ENCODE measurements at places on chromosomes 7 and 10. TPM values are rescaled to one million over a fixed set of nuclear protein-coding genes. Genes with fewer than 3 reads are reported as not detected.

Gene USP54
- total RNA-seq, result 9.9 TPM

Gene OR2A42
- total RNA-seq, result not detected

Gene ADGRA1
- not detected for total RNA-seq

Gene PIK3AP1
- total RNA-seq, result 0.17 TPM

GRCh38 chr10:124707551-124707950 lies 36.6 kb downstream of the FAM53B start:
- no peak for DNase-seq

DNA sequence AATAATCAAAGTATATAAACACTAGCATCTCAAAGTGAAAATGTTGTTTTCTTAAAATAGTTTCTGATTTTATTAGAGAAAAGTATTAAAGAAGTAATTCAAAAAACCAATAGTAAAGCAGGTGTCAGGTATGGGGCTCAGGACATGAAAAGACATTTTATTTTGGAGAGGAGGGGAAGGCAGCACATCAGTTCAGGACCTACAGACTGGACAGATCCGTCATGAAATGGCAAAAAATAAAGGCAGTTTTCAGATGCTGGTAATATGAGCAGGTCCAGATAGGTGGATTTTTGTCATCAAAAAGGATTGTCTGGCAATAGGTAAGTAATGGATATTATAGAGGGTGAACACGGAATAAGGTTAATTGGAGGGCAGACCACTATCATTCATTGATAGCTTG lies 49.0 kb downstream of the GRM3 start:
- DNase-seq, result no peak

Gene MYH16
- not detected for total RNA-seq

DNA sequence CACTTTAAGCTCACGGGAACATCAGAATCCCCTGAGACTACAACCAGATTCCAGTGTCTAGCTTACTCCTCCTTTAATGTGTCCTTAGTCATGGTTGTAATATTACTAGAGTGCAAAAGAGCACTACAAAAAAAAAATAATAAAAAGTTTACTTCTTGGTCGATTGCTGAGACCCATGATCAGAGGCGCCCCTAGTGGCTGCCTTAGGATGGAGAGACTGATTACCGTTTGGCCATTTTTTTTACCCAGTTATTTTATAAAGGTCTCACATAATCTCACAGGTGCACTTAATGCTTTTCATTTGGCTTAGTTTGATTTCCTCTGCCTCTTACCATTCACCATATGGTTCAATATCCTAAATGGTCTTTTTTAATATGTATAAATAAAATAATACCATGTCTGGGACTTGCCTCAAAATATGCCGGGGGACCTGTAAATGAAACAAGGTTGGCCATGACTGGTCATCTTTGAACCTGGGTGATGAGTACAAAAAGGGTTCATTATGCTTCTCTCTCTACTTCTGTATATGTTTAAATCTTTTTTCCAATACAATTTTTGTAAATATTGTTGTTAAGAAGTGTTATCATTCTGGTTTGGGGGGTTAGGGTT lies 331.5 kb upstream of the NFE2L3 start:
- no peak for DNase-seq

All from fibroblast of lung (primary cell).